ENCODE measurements at places on chromosomes 3 and 15.
A peak's percentile ranks its signal among the peaks of the same experiment; 100 is the strongest.

- no peak for DNase-seq
These were observed 143.0 kb upstream of the SOX2 start for GRCh38 chr3:181568693-181569092.

DNA sequence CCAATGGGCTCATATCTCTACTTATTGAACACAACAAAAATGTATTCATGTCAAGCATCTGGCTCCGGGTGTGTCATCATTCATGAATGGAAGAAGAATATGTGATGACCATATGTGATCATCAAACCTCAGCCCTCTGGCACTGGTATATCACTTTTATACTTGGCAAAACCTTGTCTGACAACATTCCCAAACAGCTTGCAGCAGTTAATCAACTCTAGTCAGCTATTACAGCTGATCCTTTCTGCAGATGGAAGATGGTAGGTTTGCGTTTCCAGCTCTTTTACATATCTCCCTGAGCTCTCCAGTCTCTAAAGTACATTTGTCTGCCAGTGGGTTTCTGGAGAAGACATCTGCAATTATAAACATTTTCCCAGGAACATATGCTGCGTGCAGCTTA lies 6.6 kb downstream of the PLSCR5 start:
- no peak for DNase-seq

- DNase-seq: no peak
These were observed 52.4 kb downstream of the KLF13 start for GRCh38 chr15:31379042-31379441.

- DNase-seq: no peak
These were observed 282.5 kb upstream of the TTC14 start for GRCh38 chr3:180319461-180319860.

DNA sequence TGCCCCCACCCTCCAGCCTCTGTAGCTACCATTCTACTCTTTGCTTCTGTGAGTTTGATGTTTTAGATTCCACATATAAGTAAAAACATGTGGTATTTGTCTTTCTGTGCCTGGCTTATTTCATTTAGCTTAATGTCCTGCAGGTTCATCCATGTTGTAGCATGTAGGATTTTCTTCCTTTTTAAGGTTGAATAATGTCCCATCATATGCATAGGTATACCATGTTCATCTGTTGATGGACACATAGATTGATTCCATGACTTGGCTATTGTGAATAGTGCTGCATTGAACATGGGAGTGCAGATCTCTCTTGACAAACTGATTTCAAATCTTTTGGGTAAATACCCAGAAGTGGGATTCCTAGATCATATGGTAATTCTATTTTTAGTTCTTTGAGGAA lies 11.8 kb downstream of the THSD4 start:
- DNase-seq: no peak

DNA sequence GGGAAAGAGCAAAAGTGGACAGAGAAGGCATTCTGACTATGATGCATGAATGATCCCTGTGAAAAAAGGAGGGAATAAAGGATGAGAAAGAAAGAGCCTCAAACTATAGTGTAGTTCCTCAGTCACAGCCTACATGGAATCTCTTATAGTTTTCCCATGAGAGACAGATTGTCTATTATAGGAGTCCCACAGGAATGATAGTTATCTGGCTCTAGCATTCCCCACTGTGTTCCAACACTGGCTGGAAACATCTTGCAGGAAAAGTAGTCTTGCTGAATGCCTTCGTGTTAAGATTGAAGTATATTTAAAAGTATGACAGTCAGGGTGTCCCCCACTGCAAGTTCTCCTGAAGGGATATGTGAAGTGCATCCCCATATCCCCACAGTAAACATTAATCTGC lies 641.5 kb upstream of the NECTIN3 start:
- DNase-seq: no peak

GRCh38 chr3:952906-953305 lies 139.9 kb upstream of the CNTN6 start:
- DNase-seq: no peak

- DNase-seq: no peak
These were observed 120.2 kb downstream of the ATP10A start for GRCh38 chr15:25742776-25743547.

DNA sequence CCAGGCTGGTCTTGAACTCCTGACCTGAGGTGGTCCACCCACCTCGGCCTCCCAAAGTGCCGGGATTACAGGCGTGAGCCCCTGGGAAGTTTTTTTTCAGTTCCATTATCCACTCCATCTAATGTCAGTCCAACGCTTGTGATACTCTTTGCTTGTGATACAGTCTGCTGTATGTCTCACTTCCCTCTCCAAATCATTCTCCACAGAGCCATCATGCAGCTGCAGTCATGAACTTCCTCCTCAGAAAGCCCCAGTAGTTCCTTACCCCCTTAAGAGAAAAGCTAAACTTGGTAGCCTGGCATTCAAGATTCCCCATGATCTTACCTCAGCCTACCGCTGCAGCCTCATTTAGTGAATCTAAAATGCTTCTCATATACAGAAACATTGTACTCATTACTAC lies 2.3 kb downstream of the ARPC4 start:
- no peak for DNase-seq

DNA sequence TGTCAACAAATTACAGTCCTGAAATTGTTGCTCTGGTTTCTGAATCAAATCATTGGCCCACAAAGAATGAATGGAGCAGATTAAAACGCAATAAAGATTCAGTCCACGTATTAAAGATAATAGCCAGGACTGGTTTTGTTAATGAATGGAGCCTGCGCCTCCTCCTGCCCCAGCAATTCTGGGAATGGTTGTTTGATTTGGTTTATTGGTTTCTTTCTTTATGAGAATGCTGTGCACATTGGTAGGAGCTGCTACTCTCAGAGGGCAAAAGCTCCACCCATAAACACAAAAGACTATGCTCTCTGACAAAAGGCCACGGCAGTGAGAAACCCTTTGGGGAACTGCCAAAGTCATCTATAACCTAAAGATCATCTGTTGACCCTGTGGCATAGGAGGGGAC lies 261.1 kb downstream of the ABHD5 start:
- DNase-seq: no peak

- no peak for DNase-seq
These were observed 4.2 kb downstream of the OCA2 start for GRCh38 chr15:28094732-28095521.

DNA sequence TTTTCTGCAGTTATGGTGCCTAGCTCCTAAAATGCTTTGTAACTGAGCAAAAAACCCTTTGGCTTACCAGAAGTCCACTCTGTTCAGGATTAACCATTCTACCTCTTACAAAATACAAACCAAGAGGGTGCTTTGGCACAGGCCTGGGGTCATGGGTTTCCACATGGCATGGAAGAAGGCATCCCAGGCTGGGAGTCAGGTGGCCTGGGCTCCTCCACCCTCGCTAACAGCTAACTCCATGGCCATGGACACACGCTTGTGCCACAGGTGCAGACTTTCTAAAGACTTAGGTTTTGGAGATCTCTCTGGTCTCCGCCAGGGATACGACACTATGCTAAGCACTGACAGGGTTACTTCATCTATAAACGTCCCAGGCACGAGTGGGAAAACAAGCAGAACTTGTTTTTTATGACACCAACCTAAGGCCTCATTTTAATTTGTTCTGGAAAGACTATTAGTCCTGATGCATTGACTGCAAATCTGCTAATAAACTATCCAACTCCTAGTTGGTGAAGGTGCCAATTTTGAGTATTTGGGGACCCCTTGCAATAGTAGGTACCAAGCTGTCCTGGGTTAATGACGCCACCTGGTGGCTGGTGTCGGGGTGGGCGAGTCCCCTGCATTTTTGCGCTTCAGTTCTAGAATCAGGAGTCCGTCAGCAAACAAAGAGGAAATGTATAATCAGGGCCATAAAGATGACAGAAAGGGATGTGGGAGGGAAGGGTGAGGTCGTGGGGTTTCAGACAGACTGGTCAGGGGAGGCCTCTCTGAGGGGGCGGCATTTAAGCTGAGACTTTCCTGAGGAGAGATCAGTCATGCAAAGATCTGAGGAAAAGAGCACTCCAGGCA lies 10.3 kb upstream of the ALDH1A3 start:
- DNase-seq: no peak

DNA sequence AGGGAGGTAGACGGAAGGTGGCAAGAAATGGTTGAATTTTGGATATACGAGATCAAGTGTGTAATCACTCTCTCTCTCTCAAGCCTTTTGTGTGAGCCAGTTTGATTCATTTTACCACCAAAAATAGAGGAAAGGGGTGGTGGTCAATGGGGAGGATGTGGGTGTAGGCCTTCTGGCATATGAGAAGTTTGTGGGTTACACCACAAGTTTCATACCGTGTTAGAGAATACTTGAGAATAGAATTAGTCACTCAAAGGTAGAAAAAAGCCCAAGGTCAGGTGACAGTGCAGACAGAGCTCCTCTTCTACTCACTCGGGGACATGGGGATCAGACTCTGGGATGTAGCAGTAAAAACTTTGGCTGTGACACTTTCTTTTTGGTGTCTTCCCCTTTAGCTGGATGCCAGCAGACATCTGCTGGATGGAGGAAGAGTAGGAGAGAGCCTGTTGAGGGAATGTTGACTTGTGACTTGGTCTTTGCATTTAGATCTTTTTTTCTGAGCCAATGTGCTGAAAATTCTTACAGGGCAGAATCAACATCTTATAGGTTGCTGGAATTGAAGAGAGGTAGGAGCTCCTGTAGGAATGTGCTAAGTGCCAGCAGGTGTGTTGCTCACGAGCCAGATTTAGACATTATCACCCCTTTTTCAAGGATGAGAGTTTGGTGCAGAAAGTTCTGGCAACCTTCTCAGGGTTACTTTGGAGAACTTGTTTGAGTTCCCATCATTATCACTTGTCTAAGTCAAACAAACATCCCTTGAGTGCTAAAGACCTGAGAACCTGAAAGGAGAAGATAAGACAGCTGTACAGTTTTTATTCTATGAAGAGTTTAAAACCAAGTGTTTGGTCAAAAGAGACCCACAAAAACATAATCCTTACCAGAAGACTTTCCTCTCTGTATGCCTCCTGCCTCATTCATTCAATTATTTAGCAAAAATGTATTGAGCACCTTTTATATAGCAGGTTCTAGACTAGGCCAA lies 43.9 kb upstream of the RYK start:
- DNase-seq: no peak

GRCh38 chr15:74768771-74769342 lies 13.0 kb upstream of the CSK start:
- no peak for DNase-seq

GRCh38 chr15:58070801-58071418 lies 5.4 kb upstream of the ALDH1A2 start:
- DNase-seq: peak; percentile 74

DNA sequence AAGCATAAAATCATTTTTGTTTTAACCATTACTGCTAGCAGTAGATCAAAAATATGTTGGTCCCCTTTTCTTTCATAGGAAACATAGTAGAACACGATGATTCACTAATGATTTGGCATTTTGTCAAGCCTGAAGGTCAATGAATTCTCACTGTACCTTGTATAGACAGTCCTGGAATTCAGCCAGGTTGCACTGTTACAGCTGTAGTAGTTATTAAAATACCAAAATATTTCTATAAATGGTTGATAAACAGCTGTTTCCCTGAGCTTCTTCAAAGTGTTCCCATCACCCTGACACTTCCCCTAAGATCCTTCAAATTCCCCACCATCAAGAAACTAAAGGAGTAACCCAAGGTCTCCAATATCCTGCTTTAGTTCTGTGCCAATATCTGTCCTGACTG lies 200.9 kb downstream of the ATP8B4 start:
- DNase-seq: no peak

- DNase-seq: no peak
These were observed 129.8 kb upstream of the CPNE4 start for GRCh38 chr3:132164469-132165092.

GRCh38 chr15:71962537-71962936 lies 152.2 kb downstream of the NR2E3 start:
- DNase-seq: no peak

- no peak for DNase-seq
These were observed 11.7 kb upstream of the SPATA12 start for GRCh38 chr3:57048728-57049127.

- no peak for DNase-seq
These were observed 7.0 kb downstream of the FNDC3B start for GRCh38 chr3:172046268-172046915.

DNA sequence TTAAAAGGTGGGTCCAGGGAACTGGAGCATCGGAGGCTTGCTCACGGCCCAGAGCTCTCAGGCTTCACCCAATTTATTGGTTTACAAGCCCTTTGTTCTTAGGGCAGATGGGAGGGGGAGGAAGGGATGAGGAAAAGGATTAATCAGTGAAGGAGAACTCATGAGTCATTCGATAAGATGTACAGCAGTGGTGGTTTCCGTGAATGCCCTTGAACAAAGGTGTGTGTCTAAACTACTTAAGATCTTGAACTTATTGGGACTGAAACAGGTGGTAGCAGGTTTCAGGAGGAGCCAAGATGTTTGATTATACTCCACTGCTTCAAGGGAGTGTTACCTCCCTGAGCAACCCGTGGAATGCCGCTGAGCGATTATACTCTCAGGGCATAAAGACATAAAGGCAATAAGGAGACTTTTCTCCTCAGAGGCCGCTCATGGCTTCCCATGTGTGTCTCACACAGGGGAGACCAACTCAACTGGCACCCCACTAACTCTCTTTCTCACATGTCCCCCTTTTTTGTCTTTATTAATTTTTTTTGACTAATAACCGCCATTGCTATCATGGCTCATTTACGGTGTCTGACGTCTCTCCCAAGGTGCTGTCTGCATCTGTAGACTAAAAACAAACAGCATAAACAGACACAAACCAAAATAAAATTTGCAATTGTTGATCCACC lies 17.3 kb upstream of the SLC28A2 start:
- no peak for DNase-seq

DNA sequence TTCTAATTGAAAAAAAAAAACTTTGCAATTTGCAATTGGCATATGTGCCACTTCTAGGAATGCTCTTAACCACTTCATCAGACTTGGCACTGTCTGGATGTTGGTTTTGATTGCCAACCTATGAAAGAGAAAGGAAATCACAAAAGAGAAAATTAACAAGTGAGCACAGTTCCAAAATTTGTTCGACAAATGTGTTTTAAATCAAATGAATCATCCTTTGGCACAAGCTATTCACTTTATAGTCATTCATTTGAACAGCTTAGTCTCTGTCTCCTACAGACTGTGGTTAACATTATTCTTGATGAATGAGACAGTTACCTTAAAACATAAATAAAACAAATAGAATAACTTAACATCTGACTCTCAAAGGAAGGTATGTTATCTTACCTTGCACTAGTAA lies 265.0 kb downstream of the EPHA3 start:
- no peak for DNase-seq

GRCh38 chr3:161409069-161409468 lies 37.8 kb upstream of the SPTSSB start:
- DNase-seq: peak; percentile 32

GRCh38 chr3:53255423-53255774 lies 423 bp downstream of the TKT start:
- no peak for DNase-seq

GRCh38 chr3:12062605-12063004 lies 58.4 kb downstream of the SYN2 start:
- no peak for DNase-seq

GRCh38 chr15:87877114-87877810 lies 379.3 kb downstream of the NTRK3 start:
- no peak for DNase-seq

GRCh38 chr3:12835052-12835665 lies 6.2 kb downstream of the RPL32 start:
- DNase-seq: no peak

- DNase-seq: no peak
These were observed 117.7 kb upstream of the GOLGA6L6 start for GRCh38 chr15:20659265-20659664.

- no peak for DNase-seq
These were observed 28.8 kb downstream of the PSTPIP1 start for GRCh38 chr15:77023576-77024272.

- DNase-seq: no peak
These were observed 75.7 kb downstream of the GMPS start for GRCh38 chr3:155946178-155946577.

Data from neuronal stem cell (in vitro differentiated cells).